Aorta (tissue), 5 donors: ENCODE measurements at places on chromosomes 16 and 17. TPM values are rescaled to one million over a fixed set of nuclear protein-coding genes. Genes with fewer than 3 reads are reported as not detected.

DNA sequence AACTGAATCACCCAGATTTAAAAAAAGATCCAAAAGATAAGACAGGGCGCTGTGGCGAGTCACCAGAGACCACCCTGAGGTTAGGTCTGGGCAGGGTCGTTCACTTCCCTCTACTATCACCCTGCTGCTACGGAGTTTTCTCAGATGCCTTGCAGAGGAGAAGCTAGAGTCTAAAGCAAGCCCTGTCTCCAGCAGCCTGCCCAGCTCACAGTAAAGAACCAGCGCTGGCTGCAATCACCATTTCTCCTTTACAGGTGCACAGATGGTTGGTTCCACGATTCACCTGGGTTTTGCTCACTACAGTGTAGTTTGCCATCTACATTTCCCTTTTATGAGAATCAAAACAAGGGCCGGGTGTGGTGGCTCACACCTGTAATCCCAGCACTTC lies 71.3 kb downstream of the SRCIN1 start:
- DNase-seq: no peak

DNA sequence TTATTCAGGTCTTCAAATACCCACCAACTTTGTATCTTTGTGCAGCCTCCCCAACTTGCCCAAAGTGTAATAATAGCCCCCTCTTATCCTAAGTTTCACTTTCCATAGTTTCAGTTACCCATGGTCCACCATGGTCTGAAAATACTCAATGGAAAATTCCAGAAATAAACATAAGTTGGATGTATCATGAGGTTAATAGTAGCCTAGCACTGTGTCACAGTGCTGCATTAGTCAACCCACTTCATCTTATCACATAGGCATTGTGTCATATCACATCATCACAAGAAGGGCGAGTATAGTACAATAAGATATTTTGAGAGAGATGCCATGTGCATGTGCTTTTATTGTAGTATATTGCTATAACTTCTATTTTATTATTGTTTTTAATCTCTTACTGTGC lies 21.9 kb downstream of the OMG start:
- DNase-seq: no peak

Gene TK1
- 2.4 TPM for total RNA-seq

- peak; percentile 93 for DNase-seq
Measured at GRCh38 chr17:4945176-4945943, 3.0 kb downstream of the PFN1 start.

- DNase-seq: no peak
Measured at GRCh38 chr16:70432723-70433457, 6.0 kb downstream of the ST3GAL2 start.

GRCh38 chr16:74747-75334 lies 2.4 kb upstream of the RHBDF1 start:
- no peak for DNase-seq

Gene ZNF668
- total RNA-seq: 7.4 TPM

Gene AATK
- total RNA-seq: 14.2 TPM

Gene ADAM11
- 0.45 TPM for total RNA-seq

- DNase-seq: peak; percentile 43
Measured at GRCh38 chr16:66859397-66860068, 15.3 kb downstream of the CA7 start.

GRCh38 chr17:73833775-73834488 lies 189.7 kb upstream of the SDK2 start:
- no peak for DNase-seq

DNA sequence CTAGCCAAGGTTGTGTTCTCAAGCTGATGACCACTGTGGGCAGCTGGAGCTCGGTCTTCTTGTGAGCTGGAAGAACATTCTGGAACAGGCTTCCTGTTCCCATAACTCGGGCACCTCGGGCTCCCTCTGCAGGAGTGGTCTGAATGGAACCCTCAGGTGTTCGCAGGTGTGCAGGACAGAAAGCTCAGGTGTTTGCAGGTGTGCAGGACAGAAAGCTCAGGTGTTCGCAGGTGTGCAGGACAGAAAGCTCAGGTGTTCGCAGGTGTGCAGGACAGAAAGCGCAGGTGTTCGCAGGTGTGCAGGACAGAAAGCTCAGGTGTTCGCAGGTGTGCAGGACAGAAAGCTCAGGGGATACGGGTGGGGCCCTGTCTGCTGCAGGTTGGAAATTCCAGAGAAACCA lies 109.0 kb upstream of the CACNG5 start:
- no peak for DNase-seq

GRCh38 chr17:76683921-76684745 lies 26.6 kb downstream of the MXRA7 start:
- DNase-seq: no peak

- no peak for DNase-seq
Measured at GRCh38 chr16:30858829-30859423, 35.0 kb downstream of the BCL7C start.

Gene ARL4D
- total RNA-seq: 14.2 TPM

Gene KRT28
- total RNA-seq: not detected

- DNase-seq: no peak
Measured at GRCh38 chr17:61325382-61326073, 74.1 kb upstream of the TBX2 start.

Gene GPRC5B
- total RNA-seq: 10.3 TPM

Gene MT1G
- 5.3 TPM for total RNA-seq

DNA sequence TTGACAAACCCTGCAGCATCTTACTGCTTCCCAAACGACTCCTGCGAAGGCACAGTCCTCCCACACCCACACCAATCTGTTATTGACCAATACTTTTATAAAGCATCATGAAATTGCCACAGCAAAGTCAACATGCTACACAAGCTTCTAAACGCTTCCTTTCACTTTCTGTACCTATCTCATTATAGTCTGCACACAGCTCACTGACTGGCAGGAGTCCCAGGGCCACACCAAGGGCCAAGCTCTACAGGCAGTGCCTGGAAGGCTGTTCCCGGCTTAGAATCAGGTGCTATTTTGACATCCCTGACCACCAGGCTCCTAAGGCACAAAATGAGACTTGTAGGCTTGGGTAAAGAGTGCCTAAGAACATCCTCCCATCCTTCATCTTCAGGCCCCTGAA lies 39.5 kb downstream of the USP7 start:
- no peak for DNase-seq

GRCh38 chr16:55257966-55258613 lies 65.9 kb upstream of the IRX6 start:
- peak; percentile 66 for DNase-seq

DNA sequence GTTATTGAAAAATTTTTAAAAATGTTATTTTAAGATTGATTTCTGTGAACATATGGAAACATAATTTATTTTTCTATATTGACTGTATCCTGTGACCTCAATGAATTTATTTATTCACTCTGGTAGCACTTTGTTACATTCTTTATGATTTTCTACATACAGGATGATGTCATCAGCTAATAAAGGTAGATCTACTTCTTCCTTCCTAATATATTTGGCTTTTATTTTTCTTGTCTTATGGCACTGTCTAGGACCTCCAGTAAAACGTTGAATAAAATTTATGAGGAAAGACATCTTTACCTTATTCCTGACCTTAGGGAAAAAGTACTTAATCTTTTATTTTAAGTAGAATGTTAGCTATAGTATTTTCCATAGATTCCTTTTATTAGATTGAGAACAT lies 78.8 kb upstream of the MAF start:
- no peak for DNase-seq

DNA sequence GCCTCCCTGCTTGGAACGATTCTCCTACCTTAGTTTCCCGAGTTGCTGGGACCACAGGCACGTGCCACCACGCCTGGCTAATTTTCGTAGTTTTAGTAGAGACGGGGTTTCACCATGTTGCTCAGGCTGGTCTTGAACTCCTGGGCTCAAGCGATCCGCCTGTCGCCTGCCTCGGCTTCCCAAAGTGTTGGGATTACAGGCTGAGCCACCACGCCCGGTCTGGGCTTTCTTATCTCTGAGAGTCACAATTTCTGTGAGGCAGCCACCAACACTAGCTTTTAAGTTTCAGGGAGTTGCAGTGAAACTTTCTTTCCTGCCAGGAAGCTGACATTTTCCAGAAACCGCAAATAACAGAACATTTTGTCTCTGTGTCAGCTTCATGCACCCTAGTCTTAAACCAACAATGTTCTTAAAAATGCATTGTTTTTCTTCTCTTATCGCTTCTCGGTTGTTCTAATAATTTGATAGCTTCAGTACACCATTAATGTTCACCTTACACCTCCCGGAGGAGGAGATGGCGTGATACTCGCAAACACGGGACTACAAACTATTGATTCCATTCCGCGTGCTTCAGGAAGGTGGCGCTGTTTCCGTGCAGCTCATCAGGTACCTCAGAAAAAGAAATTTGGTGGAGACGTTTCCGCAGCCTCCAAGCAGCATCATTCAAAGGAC lies 7.4 kb upstream of the DHRS7B start:
- DNase-seq: peak; percentile 72

GRCh38 chr16:70349783-70350182 lies 3.1 kb downstream of the DDX19A start:
- no peak for DNase-seq

Gene NUTF2
- total RNA-seq: 88.2 TPM

DNA sequence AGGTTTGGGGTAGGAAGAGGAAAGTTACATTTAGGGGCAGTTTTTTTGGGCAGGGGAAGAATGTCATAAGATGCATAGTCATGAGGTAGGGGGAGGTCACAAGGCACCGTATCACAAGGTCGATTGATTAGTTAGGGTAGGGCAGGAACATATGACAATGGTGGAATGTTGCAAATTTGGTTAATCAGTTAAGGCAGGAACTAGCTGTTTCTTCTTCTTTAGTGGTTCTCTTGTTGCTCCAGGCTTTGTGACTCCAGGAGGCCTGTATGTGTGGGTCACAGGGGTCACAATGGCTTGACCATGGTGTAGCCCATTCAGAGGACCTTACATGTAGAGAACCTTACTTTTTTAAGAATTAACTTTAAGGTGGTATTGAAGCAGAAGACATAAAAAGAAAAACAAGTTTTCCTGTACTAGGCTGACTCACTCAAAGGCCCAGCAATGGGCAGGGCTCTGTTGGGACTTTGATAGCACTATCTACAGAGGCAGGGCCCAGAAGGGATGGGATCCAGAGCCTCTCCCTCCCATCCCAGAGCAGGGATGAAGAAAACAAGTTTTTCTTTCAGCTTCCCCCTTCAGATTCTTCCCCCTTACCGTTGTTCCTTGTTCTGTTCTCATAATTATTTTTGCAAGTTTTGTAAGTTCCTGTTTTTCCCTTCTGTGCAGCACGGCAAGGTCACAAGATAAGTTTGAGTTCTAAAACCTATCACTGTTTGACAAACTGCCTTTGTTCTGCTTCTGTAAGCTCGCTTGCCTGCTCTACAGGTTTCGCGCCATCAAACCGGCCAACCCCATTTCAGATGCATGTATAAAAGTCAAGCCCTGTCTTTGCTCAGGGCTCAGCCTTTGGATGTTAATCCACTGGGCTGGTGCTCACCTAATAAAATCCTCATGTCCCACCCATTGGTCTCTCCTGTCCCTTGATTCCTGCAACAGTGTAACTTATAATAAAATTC lies 45.8 kb upstream of the ATF7IP2 start:
- no peak for DNase-seq
